Activated effector memory CD4-positive, alpha-beta T cell treated with Interleukin-2 at 50 U/mL for 16 hours (primary cell): ENCODE measurements at places on chromosomes 5 and 9.

GRCh38 chr5:32709750-32710549, 1.2 kb upstream of the NPR3 start:
- DNase-seq, result no peak

GRCh38 chr9:111622626-111623025, 8.5 kb upstream of the DNAJC25 start:
- no peak for DNase-seq

- DNase-seq, result no peak
Observed at GRCh38 chr5:172491481-172491880, 37.2 kb upstream of the SH3PXD2B start.

DNA sequence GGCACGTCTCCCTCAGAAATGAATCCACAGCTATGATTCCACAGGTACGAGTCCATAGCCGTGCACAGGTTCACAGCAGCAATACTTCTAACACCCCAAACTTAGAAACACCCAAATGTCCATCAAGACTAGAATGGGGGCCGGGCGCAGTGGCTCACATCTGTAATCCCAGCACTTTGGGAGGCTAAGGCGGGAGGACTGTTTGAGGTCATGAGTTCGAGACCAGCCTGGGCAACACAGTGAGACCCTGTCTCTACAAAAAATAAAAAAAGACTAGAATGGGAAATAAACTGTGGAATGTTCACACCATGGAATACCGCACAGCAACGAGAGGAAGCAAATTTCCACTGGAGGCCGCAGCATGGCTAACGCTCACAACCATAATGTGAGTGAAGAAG, 4.3 kb upstream of the DOLPP1 start:
- no peak for DNase-seq

GRCh38 chr5:1951165-1951816, 68.6 kb upstream of the IRX4 start:
- DNase-seq, result no peak

- DNase-seq, result no peak
Observed at GRCh38 chr9:16601991-16602390, 268.5 kb downstream of the BNC2 start.

DNA sequence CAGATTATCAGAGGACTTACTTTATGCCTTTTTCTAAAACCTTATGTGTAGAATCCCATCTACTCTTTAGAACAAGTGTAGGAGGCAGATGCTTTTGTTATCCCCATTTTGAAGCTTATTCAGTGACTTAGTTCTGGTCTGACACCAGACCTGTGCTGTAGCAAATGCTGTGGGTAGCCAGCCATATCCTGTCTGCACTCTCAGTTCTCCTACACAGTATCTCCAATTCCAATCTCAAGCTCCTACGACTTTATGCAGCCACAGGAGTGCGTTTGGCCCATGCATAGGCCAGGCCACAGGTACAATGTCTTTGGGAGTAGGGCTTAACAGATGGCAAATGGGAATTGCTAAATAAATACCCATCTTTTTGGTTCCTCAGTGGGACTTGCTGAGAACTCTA, 292.6 kb downstream of the MCTP1 start:
- DNase-seq, result no peak

DNA sequence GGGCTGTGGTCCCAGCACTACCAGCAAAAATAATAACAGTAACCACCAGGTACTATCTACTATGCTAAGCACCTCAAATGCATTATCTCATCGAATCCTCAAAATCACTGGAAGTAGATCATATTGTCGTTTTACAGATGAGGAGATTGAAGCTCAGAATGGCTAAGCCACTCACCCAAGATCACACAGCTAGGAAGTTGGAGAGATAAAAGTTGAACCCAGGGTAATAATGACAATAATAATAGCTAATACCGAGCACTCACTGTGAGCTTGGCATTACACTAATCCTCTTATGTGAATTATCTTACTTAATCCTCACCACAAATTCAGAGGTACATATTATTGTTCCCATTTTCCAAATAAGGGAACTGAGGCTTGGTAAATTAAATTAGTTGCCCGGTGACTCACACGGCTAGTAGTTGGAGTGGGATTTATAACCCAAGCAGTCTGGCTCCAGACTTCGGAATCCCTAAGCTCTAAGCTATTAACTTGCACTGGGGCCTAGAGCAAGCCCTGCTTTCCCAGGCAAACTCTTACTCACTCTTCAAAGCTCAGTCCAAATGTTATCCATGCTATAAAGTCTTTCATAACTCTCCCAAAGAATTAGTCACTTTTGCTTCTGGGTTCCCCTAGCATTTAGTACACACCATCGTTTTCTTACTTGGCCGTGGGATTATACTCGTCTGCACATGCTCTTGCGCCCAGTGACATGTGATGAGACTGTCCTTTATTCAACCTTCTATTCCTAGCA, 3.8 kb downstream of the ARSI start:
- no peak for DNase-seq

- DNase-seq, result no peak
Observed at GRCh38 chr9:37301042-37301853, 121.2 kb upstream of the GRHPR start.

DNA sequence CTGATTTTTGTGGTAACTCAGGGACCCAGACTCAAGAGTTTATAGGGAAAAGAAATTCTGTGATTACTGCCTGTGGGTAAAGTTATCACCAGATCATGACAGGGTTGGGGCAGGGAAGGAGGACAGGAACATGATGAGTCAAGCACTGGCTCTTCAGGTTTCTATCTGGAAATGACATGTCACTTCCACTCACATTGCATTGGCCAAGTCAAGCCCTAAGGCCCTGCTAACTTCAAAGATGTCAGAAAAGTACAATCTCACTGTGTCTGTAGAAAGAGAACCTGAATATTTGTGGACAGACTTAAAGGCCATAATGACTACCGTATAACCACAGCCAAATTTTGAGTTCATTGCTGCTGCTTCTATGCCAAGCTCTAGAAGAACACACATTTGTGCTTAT, 187.7 kb downstream of the TLE4 start:
- no peak for DNase-seq

DNA sequence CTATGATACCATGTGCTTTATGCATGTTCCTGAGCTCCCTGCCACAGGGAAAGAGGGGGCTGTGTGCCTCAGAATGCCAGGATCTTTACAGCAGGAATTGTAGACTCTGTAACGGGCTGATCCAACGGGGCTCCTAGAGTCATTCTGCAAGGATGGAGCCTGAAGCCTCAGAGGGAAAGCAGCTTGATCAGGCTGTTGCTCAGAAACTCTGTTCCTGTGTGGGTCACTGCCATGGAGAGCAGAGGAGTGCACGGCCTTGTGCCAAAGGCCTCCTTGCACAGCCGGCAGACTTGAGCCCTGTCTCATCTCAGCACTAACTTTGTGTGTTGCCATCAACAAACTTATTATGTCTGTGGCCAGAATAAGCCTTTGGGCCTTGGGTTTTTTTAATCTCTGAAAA, 51.8 kb downstream of the AMBP start:
- no peak for DNase-seq

DNA sequence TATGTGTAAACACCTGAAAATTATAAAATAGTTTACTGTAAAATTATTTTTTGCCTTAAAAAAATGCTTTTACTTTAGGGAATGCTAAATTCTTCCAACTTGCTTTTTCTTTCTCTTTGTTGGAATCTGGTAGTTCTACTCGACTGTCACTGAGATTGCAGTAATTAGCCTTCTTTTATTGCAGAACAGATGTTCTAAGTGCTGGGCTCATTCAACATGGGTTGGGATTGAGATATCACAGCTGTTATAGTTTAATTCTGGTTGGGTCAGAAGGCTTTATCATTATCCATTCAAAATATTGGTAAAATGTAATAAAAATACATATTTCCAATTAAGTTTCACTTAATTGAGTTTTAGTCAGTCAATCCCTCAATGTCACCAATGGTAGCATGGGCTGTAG, 686.7 kb downstream of the CDH18 start:
- DNase-seq, result no peak

DNA sequence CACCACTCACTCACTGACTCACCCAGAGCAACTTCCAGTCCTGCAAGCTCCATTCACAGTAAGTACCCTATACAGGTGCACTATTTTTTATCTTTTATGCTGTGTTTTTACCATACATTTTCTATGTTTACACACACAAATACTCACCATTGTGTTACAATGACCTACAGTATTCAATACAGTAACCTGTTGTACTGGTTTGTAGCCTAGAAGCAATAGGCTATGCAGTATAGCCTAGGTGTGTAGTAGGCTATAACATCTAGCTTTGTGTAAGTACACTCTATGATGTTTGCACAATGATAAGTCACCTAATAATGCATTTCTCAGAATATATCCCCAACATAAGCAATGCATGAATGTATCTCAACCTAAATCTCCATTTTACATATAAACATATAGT, 541.1 kb downstream of the NR2F1-AS1 start:
- DNase-seq, result no peak

DNA sequence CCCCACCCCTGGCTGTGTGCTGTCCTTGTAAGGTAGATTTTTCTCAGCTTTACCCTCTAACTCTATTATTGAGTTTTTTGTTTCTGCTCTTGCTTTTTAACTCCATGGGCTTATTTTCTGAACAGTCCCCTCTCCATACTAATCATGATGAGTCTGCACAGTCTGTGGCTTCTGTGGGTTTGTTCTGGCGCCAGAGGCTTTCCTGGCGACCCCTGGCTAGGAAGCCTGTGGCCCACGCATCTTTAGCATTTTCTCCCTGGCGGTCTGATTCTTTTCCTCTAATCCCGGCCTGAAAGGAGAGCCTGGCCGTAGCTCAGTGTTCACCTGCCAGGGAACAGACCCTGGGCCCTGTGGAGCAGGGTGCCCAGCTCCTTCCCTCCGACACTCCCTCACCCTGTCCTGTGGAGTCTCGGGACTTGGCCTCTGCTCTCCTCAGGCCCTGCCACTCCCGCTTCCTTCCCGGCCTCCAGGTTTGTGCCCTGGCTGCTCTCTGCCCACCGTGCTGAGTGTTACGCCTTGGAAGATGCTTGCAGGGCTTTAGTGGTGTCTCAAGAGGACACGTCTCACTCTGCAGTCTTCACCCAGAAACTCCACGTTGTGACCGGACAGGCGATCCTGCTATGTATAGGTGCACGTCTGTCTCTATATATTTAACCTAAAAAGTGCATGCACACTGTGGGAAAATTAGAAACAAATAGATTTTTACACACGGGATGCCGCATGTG, 31.7 kb upstream of the LRRC14B start:
- DNase-seq, result no peak

DNA sequence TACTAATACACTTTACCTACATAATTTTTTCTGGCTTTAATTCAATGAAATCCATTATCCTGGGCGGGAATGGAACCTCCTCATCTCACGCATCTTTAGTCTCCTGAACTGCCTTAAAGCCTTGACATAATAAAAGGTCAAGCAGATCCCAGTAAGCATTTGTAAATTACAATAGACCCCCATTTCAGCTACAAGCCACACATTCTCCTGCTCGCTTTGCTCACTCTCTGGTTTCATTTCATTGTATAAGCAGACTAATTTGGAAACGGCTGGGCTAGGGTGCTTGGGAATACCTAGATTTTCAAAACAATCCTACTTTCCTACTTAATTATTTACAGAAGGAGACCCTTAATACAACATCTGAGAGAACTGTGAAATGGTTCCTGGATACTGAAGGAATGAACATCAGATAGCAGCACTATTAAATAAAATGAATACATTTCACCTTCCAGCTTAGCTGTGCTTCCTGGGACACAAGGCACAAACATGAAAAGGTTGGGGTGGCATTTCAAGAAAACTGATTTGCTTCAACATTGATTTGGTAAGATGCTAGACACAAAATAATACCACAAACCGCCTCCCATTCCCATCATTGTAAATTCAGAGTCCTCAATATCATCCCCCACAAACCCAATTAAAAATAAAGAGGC, 1.5 kb downstream of the JAKMIP2 start:
- DNase-seq, result no peak

DNA sequence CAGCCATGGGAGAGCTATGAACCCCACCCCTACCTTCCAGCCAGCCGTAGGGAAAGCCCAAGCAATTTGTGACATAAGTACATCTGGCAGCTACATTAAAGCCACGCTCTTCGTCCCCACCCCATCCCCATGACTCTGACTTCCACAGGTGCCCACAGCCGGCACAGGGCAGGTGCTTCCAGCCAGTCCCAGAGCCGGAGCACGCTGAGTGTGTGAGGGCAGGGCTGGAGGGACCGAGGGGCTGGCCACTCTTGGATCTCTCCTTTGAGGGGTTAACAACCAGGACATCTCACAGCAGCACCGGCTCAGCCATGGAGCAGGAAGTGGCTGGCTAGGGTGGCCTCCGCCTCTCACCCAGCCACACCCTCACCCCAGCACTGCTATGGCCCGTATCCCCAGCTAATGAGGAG, 2.4 kb upstream of the FAM78A start:
- DNase-seq, result no peak

DNA sequence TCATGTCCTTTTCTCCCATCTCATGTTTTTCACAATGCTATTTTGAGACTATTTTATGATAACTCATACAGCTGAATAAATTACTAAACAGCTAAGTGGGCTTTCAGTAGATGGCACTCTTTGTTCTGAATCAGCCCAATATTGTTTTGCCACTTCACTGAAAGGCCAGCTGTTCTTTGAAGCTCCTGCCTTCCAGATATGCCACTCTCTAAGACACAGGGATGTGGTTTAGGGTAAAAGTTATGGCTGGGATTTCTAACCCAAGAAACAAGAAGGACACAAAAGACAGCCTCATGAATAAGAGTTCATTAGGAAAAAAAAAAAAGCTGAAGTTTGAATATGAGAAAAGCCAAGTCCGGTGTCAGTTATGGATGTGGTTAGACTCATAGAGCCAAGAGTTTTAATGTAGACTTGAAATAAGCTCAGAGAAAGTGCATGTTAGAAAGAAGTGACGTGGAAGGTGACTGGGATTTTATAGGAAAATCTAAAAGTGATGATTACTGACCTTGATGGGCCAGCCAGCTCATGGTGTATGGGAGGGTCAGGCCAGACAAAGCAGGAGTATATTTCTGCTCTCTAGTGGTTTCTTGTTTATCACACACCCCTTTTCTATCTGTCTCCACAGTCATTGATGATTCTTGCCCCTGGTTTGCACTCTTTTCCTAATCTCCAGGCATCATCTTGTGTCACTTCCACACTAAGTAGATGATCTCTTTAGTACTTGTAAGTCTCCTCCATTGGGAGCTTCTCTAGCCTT, 488.5 kb downstream of the NR2F1-AS1 start:
- DNase-seq, result no peak
